ENCODE measurements at places on chromosomes 13 and 19.

DNA sequence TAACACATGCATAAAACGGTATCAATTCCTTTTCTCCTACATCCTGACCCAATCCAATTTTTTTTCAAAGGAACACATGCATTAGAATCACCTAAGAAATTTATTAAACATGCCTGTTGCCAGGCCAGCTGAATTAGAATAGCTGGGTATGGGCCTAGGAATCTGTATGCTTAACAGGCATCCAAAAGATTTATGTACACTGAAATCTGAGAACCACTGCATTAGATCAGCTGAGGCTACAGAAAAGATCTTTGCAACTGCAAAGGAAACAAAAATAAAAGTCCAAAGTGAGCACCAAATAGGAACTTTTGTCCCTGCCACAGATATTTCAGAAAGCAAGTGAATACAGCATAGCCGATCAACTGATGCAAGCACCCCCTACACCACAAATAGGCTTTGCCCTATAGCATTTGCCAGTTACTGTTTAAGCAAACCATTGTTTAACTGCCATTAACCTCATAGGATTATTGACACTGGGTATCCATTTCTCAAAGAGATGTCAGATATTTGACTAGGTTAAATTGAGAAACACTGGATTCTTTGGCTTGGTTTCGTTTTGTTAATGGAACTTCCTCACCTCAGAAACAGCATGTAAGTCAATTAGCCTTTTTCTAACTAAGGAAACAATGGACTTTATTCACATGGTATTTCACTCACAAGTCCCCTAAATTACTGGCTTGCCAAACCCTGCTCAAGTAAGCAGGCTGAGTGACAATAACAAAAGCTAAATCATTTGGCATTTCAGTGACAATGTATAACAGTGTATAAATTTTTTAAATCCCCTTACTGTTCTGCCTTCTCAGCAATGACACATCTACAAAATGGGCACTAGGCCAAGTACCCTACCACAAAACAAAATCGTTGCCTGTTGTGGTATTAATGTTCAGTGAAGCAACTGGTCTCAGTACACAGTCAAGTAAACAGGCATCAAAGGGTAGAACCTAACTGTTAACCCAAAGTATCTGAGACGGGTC, 67.8 kb downstream of the SUCLA2 start:
- DNase-seq = peak; percentile 48

- no peak for DNase-seq
These were observed 73.0 kb upstream of the MAB21L1 start for GRCh38 chr13:35549481-35549880.

DNA sequence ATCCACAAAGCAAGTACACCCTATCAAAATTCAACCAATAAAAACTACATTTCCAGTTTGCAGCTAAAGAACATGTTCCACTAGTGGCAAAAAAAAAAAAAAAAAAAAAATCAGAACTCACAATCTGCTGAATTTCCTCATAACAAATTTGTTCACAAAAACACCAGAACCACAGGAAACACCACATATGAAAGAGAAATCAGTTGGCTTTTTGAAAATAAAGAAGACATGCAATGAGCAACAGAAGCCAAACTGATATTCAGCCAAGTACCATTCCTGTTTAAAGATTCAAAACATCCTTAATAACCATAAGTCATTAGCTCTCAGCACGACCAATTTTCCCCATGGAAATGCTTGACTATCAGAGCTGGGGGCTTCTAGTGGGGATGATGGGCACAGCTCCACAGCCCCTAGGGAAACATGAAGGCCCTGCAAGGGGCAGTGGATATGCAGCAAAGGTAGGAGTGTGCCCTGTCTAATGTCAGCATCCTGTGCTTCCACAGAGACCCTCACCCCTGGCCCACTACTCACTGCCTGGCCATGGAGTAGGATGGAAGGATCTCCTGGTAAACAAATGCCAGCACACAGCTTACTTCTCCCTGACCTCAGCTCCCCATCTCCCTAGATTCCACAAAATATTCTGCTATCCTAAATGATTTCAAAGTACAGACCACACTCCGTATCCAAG, 74.0 kb upstream of the DOCK9 start:
- no peak for DNase-seq

- DNase-seq = no peak
These were observed 9.3 kb downstream of the SCEL start for GRCh38 chr13:77544758-77545338.

DNA sequence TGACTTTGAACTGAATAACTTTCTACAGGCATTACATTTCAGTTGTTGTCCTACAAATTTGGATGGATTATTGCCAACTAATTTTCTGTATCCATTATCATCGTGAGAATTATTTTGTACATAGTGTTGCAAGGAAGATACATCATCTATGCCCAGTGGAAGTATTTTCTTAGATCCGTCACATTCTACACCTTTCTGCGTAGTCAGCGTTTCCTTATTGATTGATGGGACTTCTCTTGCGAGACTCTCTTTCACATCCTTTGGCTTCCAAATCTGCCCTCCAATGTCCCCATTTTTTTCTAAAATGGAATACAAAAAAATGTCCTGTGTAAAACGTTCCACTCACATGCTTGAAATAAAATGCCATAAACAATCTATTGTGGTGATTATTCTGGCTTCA, 9.2 kb downstream of the ZIM3 start:
- no peak for DNase-seq

All from tongue (tissue), 3 donors.